Fibroblast of skin of left biceps (primary cell): ENCODE measurements at places on chromosomes 1 and 21.

GRCh38 chr1:223711747-223712193 lies 569 bp upstream of the CAPN2 start:
- DNase-seq: no peak

DNA sequence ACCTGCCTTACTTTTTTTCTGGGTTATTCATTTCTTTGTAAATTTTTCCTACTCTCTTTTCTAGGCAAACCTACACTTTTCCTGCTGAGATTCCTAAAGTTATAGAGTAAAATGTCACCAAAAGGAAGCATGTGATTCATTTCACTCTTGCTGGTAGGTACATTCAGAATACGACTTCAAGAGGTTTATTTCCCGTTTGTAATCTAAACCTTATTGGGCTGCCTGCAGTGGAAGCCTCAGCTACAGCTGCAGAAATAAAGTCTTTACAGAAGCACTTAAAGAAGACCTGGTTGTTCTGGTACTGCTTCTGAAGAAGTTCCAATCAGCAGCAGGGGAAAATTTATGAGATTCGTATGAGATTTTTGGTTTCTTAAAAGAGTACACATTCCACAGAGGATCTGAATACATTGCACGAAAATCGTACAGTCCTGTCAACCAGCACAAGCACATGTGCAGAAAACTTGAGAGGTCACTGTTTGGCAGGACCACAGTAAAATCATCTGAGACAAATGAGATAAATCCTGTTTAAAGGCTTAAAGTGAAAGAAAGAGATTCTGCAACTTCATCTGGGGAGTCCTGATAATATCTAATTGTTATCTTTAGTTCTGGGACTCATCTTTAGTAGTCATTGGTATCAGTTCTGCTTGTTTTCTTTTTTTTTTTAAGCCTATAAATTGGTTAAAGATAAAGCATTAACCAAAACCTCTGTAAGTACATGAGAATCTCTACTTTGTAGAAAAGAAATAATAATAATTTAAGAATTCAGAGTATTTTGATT lies 109.9 kb upstream of the ADGRL2 start:
- DNase-seq: no peak

GRCh38 chr1:66552287-66552686 lies 18.3 kb downstream of the SGIP1 start:
- DNase-seq: no peak

- DNase-seq: no peak
Measured at GRCh38 chr1:147077936-147078605, 94.2 kb downstream of the PRKAB2 start.

DNA sequence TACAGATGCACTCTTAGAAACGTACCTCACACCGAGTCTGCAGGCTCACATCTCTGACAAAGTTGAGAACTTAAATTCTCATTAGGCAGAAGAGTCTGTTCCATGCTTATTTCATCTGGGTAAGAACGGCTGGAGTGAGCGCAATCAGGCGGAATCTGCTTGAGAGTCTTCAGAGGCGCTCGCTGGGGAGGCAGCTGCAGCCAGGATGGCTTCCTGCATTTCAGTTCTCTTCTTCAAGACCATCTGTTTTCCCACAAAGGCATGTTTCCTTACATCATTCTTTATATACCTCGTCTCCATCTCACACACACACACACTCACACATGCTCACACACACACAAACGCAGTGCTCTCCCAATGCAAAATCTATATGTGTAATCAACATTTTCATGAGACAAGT lies 497.1 kb downstream of the AJAP1 start:
- no peak for DNase-seq

- no peak for DNase-seq
Measured at GRCh38 chr1:24905979-24906720, 23.9 kb downstream of the RUNX3 start.

GRCh38 chr1:223737342-223737741 lies 25.0 kb downstream of the CAPN2 start:
- no peak for DNase-seq

GRCh38 chr1:6474815-6475282 lies 8.9 kb upstream of the TNFRSF25 start:
- no peak for DNase-seq

GRCh38 chr1:185570962-185571361 lies 163.2 kb upstream of the HMCN1 start:
- DNase-seq: no peak

- no peak for DNase-seq
Measured at GRCh38 chr1:43577655-43578542, 47.2 kb downstream of the PTPRF start.
